ENCODE measurements at places on chromosomes 2 and 18. TPM values are rescaled to one million over a fixed set of nuclear protein-coding genes. Genes with fewer than 3 reads are reported as not detected.

- no peak for ATAC-seq
Measured at GRCh38 chr2:4340536-4340935, 637.2 kb downstream of the DCDC2C start.

- ATAC-seq: no peak
Measured at GRCh38 chr2:238905224-238905623, 57.3 kb downstream of the TWIST2 start.

Gene CRYGC
- total RNA-seq: not detected

DNA sequence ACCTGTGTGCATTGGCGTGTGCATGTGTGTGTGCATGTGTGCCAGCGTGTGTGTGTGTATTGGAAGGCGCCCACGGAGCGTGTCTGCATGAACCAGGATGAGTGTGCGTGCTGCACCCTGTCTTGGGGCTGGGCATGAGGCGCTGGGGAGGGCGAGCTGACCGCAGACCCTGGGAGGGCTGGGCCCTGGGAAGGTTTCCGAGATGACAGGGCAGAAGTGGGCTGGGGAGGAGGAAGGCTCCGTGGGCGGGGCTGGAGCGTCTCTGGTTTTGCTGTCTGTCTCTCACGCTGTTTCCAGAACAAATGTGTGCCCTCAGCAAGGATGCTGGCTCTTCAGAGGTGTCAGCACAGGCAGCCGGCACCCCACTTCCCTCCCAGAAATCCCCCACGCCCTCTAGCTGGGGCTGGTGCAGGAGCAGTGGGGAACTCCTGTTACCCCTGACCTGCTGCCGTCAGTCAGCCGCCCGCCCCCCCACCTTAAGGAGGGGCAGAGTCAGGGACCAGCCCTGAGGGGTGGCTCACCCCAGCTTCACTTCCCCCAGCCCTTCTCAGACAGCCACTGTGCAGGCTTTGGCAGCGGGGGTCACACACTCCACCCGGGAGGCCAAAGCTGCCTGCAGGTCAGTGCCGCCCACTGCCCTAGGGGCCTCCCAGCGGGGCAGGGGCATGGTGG is at the start of gene GPR35:
Gene GPR35, plus strand, starts transcription at position 531 of the 672 bp plus-strand sequence. CDS start 4,473 bp downstream, outside the sequence.
- ATAC-seq: peak; percentile 43

Gene NETO1
- total RNA-seq: not detected

GRCh38 chr2:136441979-136442714 is 323.2 kb upstream of the THSD7B start:
- no peak for ATAC-seq

GRCh38 chr2:236262238-236262637 is 2.0 kb downstream of the ASB18 start:
- ATAC-seq: no peak

Gene TNFAIP6
- 0.20 TPM for total RNA-seq

GRCh38 chr2:222707689-222708273 is 36.3 kb downstream of the MOGAT1 start:
- ATAC-seq: peak; percentile 60

GRCh38 chr2:208356846-208357574 is 49.6 kb upstream of the PTH2R start:
- no peak for ATAC-seq

DNA sequence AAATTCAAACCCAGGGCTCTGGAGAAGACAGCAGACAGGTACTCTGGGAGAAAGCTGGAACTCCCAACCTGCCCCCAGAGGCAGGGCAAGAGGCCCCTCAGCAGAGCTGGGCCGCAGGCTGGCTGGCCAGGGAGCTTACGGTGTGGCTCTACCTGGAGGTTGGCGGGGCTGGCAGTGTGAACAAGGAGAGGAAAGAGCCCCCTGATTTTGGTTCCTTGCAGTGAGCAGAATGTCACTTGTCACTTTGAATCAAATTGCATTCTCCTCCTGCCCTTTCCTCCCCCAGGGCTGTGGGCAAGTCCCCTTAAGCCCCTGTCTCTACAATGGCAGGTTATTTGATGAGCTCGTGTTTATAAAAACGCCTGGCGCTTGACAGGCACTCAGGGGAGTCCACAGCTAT is 32.6 kb downstream of the MYO7B start:
- no peak for ATAC-seq

Gene MYOM1
- total RNA-seq: 0.32 TPM

DNA sequence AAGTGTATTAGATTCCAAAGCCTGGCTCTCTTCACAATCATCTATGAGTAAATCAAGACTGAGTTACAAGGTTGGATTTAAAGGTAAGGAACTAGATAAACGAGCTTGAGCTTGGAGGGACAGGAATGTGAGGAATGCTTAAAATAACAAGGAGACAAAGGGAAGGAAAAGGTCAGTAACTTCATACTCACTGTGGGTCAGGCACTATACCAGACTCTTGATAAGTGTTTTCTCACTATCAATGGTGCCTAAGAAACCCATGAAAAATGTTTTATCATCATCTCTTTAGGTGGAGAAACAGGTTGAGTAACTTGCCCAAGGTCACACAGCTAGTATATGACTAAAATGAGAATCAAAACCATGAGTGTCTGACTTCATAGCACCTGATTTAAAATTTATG is 212.1 kb downstream of the CDH2 start:
- ATAC-seq: no peak

Gene COX7A2L
- 79.1 TPM for total RNA-seq

GRCh38 chr2:86301711-86302202 is 35.7 kb downstream of the REEP1 start:
- ATAC-seq: no peak

Gene LCLAT1
- 11.6 TPM for total RNA-seq

- no peak for ATAC-seq
Measured at GRCh38 chr2:239153806-239154591, 246.8 kb downstream of the HDAC4 start.

DNA sequence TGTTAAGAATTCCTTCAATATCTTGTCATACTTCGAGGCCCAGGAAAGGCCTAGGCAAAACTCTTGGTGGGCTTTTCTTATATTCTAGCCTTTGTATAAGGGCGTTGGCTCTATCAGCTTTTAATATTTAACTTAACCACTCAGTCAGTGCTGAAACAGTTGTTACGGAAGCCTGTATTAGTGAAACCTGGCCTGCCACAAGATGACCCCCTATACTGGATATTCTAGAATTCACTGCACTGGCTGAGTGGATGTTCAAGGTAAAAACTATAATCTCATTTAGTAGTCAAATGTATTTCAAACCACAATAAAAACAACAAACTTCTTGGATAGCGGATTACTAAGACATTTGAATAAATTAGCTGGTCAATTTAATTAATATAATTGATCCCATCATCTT is 91.7 kb upstream of the HNMT start:
- no peak for ATAC-seq

DNA sequence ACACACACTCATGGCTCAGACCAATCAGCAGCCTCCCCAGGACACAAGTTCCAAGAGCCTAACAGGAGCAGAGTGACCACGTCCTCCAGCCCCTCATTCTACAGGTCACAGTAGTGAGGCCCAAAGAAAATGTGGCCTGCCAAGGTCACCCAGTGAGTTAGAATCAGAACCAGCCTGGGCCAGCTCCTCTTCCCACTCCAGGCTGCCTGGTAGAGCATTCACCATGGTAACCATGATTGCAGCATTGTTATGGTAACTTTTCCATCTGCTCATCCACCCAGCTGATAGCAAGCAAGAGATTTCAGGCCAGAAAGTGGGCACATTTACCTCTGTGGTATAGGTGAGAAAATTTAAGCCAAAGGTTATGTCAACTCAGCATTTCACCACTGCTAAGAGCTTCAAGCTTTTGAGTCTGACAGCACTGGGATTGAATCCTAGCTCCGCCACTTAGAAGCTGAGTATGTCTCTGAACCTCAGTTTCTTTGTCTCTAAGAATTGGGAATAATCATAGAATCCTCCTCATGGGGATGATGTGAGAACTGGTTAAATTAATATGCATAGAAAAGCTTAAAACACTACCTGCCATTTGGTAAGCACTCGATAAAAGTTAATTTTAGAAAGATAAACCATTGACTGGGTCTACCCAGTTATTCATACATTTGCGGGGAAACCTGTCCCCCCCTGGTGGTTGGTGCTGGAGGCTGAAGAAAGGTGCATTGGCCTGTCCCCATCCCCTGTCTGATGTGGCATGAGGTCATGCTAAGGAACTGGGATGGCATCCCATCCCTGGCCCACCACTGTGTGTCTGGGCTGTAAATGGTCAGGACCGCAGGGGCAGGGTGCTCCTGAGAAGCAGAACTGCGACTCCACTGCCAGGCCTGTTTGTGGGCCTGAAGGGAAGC is 181.5 kb downstream of the KLHL29 start:
- ATAC-seq: no peak

- no peak for ATAC-seq
Measured at GRCh38 chr2:62826141-62826540, 120.6 kb downstream of the EHBP1 start.

DNA sequence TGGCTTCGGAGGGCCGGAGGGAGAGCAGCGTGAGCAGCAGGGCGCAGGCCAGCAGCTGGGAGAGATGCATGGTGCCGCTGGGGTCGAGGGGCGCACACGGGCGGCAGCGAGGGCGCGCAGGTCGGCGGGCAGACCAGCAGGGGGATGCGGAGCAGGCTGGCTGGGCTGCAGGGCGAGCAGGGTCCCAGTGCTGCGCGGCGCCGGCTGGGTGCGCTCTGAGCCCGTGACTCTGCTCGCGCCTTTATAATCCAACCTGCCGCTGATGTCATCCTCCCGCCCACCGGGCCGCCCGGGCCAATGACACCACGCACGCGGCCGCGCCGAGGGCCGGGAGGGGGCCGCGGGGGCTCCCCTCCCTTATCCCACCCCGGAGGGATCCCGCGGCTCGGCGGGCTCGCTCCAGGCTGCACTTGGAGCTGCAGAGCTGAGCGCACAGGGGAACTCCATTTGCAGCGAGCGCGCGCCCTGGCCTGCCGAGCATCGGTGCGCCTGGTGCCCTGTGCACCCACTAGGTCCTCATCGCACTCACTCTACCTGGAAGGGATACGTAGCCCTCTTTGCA is at the start of gene NPPC:
Gene NPPC, minus strand, starts transcription at position 217 of the 562 bp plus-strand sequence. Its CDS starts 147 bp downstream, at position 70.
- peak; percentile 73 for ATAC-seq

GRCh38 chr2:133986081-133986837 is 267.6 kb upstream of the MGAT5 start:
- ATAC-seq: no peak

Gene SKOR2
- not detected for total RNA-seq

DNA sequence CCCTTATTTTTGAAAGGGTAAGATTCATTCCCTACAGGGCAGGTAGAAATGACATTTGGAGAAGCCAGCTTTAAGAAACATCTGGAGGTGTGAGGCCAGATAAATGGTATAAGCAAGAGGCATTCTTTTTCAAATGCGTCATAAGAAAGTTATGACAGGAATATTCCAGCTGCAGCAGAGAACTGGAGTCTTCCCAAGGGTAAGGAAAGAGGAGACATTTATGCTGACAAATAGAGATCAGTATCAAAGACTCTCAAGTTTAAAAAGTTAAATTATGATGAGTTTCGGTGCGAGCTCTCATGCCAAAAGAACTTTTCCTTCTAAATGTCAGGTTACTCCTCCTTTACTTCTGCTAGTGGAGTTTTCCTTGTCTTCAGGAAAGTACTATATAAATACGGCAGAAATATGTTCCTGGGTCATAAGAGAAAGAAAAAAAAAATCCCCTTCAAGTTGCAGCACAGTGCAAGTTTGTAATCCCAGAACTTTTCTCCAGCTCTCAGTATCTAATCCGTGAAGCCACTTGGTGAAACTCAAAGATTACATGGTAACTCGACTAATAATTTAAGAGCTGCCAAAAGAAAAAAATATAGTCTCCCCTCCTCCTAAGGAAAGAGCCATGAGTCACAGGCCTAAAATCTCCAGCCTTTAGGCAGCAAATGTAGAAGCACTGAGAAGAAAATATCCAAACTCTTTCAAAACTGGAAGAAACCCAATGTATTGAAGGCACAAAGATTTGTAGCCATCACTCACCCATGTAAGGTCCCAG is 428.1 kb downstream of the MEIS1 start:
- ATAC-seq: no peak

Gene NDC80
- total RNA-seq: 9.7 TPM

Gene EML6
- 5.2 TPM for total RNA-seq

DNA sequence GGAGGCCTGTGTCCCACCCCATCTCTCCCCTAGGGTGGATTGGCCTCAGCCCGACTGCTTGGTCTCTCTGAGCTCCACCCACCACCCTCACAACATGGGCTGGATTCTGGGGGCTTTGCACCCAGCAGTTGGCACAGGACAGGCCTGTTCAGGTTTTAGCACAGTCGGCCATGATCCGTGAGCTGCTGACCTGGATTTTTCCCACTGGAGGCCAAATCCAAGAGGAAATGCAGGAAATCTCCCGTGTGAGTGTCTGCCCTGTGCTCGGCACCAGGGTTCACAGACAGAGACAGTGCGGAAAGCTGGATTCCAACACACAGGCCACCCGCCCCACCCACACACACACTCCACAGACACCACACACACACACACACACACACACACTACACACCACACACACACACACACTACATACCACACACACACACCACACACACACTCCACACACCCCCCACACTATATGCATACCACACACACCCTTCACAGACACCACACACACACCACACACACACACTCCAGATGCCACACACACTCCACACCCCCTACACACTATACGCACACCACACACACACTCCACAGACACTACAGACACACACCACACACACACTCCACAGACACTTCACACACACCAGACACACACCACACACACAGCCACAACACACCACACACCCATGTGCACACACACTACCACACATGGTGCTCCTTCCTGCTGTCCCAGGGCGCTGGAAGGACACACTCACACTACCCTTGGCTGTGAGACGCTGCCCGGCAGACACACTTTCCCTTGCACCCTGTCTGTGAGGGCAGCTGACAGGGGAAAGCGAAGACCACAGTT is 14.1 kb downstream of the MBP start:
- no peak for ATAC-seq

DNA sequence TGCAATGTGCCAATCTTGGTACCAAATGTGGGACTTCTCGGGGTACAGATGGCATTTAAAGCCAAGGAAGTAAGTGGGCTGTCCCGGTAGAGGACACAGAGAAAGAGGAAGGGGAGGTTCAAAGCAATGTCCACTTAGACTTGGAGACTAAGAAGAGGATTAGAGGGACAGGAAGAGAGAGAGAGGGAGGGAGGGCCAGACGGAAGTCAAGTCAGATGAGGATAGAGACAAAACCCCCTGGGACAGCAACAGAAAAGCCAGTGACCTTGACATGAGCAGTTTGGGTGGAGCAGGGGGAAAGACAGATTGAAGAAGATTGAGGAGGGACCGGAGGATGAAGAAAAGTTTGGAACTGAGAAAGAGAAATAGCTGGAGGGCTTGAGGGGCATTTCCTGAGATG is 164.5 kb downstream of the NCK2 start:
- no peak for ATAC-seq

Gene RIT2
- not detected for total RNA-seq

GRCh38 chr2:226671141-226671676 is 128.4 kb downstream of the IRS1 start:
- peak; percentile 89 for ATAC-seq

Gene LAMA3
- total RNA-seq: 40.1 TPM

GRCh38 chr2:30877833-30878232 is 70.6 kb upstream of the CAPN13 start:
- ATAC-seq: peak; percentile 20

Data from esophagus mucosa (tissue), 1 donor.